ENCODE measurements at places on chromosomes 5 and 9. TPM values are rescaled to one million over a fixed set of nuclear protein-coding genes. Genes with fewer than 3 reads are reported as not detected.

RNF180 gene
- 17.9 TPM for total RNA-seq

DNA sequence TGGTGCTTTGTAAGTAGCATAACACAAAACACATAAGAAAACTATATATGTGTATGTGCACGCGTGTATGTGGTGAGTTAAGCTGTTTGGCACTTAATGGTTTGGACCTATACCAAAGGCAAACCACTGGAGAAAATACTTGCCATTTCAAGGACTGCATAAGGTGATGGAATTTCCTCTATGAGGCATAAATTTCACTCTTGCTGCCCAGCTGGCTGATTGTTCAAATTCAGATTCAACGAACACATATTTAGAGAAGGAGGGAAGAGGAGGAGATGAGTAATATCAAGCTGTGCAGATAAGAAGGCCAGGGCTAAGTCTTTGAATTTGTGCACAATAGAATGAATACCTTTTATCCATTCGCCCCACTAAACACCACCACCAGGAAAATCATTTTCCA lies 470.6 kb upstream of the MPDZ start:
- no peak overlapping the region for H3K27ac ChIP-seq
- DNase-seq = no peak
- no peaks in the 10 kb centered on the region for H3K36me3 ChIP-seq
- no peaks in the 10 kb centered on the region for H3K4me1 ChIP-seq
- H3K4me3 ChIP-seq = no peak overlapping the region

DNA sequence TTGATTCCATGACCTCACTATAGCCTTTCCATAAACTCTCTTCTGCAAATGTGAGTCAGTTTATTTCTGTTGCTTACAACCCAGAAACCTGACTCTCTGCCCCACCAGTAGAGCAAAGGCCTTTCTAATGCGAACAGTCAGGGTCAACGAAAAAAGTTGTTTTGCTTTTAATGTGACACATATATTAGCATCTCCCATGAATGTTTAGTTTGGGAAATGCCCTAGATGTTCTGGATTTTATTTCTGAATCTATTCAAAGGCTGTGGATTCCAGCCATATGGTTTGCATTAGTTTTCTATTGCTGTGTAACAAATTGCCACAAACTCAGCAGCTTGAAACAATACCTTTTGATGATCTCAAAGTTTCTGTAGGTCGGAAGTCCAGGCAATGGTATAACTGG lies 193.5 kb downstream of the GNA14 start:
- H3K36me3 ChIP-seq = no peaks in the 10 kb centered on the region
- no peak overlapping the region for H3K27ac ChIP-seq
- peaks cover 20% of the 10 kb centered on the region for H3K4me1 ChIP-seq
- H3K4me3 ChIP-seq = no peak overlapping the region
- DNase-seq = no peak

DNA sequence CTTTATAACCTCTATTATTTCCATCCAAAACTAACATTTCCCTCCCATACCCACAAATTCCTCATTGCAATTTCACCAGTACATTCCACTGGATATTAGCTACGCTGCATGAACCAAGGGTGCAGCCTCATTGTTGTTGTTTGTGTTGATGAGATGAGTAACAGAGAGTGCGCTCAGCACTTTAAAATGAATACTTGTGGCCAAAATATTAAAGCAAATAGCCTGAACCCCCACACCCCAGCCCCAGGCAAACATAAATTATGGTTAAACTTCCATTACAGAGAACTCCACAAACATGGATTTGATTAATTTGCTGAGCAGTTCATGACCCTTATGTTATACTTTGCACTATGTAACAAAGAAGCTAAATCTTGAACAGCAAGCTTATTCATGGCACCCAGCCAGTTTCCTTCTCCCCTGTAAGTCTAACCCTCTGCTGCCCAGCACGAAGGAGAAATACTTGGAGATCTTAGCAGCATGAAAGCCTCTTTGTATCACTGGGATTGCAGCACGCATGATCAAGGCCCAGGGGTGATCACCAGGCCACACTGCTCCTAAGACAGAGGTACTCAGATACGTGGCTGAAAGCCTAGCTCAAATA lies 205.0 kb downstream of the DOCK8 start:
- peaks cover 78% of the 10 kb centered on the region for H3K36me3 ChIP-seq
- no peaks in the 10 kb centered on the region for H3K4me1 ChIP-seq
- DNase-seq = no peak
- no peak overlapping the region for H3K4me3 ChIP-seq

DNA sequence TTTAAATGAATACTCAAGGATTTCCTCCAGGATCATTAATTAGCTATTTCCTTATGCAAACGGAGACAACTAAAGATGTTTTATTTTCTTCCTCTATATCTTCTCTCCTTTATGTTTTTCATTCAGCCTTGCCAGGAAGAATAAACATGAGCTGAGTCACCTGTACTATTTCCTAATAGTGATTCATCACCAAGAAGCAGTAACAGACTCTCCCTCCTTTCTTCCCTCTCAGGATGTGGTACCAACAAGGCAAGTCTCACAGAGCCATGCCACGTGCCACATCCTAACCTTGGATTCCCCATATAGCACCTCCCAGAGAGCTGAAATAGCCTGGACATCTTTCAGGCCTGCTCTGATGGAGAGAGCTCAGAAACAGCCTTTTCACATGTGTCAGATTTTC lies 758.6 kb upstream of the DMAC1 start:
- no peaks in the 10 kb centered on the region for H3K4me1 ChIP-seq
- no peaks in the 10 kb centered on the region for H3K27me3 ChIP-seq
- no peaks in the 10 kb centered on the region for H3K36me3 ChIP-seq
- H3K27ac ChIP-seq = no peak overlapping the region
- no peak for DNase-seq
- H3K4me3 ChIP-seq = no peak overlapping the region

UBE2QL1 gene
- total RNA-seq = under 0.01 TPM

BTNL8 gene
- total RNA-seq = 0.17 TPM

DNA sequence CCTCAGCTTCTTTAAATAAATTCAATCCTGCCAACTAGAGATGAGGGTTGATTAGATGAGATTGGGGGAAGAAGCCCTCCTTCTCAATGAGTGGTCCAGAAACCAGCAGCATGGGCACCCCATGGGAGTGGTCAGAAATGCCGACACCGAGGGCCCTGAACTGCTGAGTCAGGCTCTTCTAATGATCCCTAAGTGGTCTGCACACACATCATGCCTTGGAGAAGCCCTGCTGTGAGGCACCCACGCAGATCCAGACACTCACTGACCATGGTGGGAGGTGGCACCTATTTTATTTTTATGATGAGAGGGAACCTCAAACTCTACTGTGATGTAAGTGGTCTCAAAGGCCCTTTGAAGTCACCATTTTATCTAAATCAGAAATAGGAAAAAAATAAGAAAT lies 72.3 kb upstream of the BOD1 start:
- H3K4me1 ChIP-seq = peaks cover 18% of the 10 kb centered on the region
- no peaks in the 10 kb centered on the region for H3K36me3 ChIP-seq
- no peak overlapping the region for H3K27ac ChIP-seq
- H3K27me3 ChIP-seq = no peaks in the 10 kb centered on the region
- DNase-seq = no peak
- no peak overlapping the region for H3K4me3 ChIP-seq

DNA sequence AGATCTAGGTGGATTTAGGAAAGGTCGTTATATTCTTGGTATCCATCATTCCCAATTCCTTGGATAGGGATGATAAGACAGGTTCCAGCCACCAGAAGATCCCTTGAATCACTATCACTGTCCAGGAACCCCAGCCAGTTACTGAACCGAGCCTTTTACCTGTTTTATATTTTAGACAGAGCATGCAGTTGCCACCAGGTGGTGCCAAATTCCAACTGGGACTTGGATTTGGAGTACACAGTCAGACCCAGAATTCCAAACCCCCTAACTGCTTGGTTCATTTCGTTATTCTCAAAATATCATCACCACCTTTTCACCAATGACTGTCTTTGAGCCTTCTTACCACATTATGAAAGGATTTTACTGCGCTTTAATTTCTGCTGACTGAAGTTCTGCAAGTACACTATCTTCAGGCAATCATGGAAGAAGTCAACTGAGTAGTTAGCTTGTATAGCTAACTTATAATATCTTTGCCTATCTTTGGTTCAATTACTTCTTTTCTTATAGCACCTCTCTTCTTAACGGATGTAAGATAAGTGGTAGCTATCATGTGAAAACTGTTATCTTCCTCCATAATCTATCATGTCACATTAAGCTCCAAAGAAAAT lies 191.8 kb downstream of the PRR16 start:
- no peaks in the 10 kb centered on the region for H3K4me1 ChIP-seq
- no peak overlapping the region for H3K27ac ChIP-seq
- no peak for DNase-seq
- H3K4me3 ChIP-seq = no peak overlapping the region

DNA sequence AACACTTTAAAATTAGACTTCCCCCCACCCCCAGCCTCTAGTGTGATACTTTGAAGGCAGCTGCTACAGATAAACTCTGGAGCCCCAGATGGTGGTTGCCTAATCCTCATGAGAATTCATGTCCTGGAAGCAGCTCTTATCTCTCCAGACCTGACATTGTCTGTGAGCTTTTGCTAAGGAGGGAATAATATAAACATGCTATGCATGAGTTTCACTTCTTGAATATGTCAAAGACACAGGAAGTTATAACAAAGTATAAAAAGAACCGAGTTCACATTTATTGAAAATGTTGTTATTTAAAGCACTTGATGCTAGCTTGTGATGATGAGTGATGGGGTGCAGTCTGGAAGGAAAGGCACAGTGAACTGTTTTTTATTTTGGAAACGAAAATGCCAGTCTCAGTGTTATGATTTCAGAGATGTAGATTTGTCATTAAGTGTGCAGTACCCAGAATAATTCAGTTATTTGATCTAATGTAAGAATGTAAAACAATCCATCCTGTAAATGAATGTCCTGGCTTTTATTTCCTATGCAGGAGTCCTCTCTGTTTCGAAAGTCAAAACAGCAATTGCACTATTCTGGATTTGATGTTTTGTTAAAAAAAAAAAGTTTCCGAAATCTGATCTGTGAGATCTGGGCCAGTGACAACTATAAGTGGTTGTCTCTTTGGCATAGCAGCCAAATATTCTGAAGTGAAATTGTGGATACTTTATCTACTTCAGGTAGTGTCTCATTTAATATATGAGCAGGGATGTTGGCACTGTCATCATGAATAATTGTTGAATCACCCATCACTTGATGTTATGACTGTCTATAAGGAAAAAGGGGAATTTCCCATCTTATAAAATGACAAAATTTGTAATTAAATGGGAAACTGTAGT lies 77.0 kb downstream of the ZCCHC7 start:
- no peak overlapping the region for H3K4me3 ChIP-seq
- DNase-seq = no peak
- H3K27ac ChIP-seq = no peak overlapping the region
- H3K36me3 ChIP-seq = peaks cover 2% of the 10 kb centered on the region
- H3K27me3 ChIP-seq = no peaks in the 10 kb centered on the region
- peaks cover 12% of the 10 kb centered on the region for H3K4me1 ChIP-seq

Measured in esophagus muscularis mucosa (tissue), 4 donors.